A549 treated with RU486 at 1 μM for 4 hours (cell line): ENCODE measurements at places on chromosomes 5 and 9. TPM values are rescaled to one million over a fixed set of nuclear protein-coding genes. Genes with fewer than 3 reads are reported as not detected.

The SPOCK1 gene
- 13.0 to 21.8 TPM (median 16.0 TPM) in 5 replicates for total RNA-seq

The IFNA21 gene
- not detected in 5 replicates for total RNA-seq

The ADGRD2 gene
- not detected in 5 replicates for total RNA-seq

The ZFR gene
- total RNA-seq, result 52.2 to 75.8 TPM (median 57.2 TPM) in 5 replicates

The SV2C gene
- 0.02 TPM in 1 of 5 replicates, not detected in the others for total RNA-seq

The ANKDD1B gene
- 0.07 TPM in 1 of 5 replicates, not detected in the others for total RNA-seq
